NCI-H1417 treated with DMSO at 0.1 percent for 48 hours (cell line): ENCODE measurements at places on chromosomes 16 and 17.

DNA sequence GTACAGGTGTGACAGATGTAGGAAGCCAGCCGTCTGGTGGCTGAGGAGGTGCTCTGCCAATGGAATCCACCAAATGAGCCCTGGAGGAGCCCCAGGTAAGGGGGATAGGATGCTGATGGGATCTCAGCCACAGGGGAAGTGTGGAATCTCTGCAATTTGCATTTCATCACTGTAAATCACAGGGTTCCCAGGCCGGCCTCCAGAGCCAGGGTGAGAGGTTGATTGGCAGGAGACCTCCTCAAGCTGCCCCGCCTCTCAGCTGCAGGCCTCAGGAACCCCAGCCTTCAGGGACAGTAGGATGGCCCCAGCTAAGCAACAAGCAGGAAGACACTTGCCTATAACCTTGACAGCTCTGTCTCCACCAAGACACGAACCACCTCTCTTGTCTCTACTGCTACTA lies 39.4 kb downstream of the RTN4RL1 start:
- no peak for DNase-seq

DNA sequence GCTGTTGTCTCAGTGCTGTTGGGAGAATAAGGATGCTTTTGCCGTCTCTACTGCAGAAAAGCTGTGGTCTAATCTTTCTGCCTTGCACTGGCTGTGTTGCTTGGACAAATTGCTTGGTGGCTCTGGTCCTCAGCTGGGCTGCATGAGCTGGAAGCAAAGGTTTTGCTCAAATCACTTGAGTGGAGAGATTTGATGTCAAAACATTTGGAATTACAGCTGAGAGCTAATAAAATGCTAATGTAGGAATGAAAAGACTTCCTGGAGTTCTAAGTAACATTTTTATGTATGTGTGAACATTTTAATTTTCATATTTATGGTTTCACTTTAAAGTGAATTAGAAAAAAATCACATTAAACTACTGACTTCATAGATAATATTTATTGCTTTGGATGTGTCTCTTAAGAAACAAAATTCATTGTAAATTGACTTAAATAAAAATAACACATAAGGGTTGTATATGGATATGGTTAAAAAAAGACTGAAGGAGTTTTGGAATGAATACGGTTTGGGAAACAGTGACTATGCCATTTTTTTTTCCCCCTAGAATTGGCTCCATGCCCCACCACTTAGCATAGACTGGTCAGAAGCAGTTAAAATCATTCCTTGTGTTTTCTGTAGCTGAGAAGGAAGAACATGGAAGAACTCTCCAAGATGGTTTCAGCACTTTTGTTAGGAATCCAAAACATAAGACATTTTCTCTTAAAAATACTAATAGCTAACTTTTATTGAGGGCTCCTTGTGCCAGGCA lies 39.2 kb upstream of the FAM20A start:
- no peak for DNase-seq

DNA sequence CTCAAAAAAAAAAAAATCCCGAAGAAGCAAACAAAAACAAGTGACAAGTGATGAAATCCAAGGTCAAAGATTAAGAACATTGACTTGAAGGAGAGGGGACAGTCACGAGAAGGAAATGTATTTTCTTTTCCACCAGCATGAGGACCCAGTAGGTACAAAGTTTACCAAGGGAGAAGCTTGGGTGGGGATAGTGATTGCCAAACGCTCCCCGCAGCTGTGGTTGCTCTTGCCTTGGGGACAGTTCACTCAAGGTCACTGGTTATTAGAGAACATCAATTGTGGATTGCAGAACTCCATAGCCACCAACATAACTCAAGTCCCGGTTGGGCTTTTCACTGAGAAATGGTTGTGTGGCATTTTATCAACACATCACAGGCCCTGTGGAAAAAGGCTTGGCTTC lies 27.0 kb downstream of the RSL1D1 start:
- no peak for DNase-seq

GRCh38 chr17:61848247-61848646 lies 15.1 kb downstream of the BRIP1 start:
- DNase-seq: no peak

- no peak for DNase-seq
Measured at GRCh38 chr17:260031-260791, 78.8 kb upstream of the DOC2B start.

DNA sequence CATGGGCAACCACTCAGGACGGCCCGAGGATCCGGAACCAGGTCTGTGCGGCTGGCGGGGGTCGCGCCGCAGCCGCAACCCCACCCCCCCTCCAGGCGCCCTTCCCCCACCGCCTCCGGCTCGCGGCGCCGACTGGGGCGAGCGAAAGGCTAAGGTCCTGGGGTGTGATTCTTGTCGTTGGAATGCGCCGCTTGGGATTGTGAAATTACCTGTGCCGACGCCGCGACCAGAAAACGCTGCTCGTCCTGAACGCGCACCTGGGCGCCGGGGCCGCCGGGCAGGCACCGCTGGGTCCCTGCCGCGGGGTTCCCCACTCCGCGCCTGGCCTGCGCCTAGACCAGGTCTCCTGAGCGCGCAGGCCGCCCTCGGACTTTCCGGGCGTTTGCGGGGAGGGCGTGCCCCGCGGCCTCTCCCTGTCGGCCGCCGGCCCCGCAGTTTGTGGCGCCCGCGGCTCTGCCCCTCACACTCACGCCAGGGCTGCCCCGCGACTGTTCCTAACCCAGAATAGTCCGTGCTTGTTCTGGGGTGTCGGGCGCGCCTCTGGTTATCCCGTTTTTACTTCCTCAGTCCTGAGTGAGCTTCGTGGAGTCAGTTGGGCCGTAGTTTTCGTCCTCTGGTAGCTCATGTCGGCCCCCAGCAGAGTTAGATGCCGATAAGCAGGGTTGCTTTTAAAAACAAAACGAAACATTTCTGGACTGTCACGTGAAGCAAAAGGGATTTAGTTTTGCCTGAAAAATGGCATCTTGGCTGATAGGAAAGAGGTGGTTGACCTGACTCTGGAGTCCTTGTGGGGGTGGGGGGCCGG lies 147.2 kb downstream of the SPECC1 start:
- DNase-seq: no peak

DNA sequence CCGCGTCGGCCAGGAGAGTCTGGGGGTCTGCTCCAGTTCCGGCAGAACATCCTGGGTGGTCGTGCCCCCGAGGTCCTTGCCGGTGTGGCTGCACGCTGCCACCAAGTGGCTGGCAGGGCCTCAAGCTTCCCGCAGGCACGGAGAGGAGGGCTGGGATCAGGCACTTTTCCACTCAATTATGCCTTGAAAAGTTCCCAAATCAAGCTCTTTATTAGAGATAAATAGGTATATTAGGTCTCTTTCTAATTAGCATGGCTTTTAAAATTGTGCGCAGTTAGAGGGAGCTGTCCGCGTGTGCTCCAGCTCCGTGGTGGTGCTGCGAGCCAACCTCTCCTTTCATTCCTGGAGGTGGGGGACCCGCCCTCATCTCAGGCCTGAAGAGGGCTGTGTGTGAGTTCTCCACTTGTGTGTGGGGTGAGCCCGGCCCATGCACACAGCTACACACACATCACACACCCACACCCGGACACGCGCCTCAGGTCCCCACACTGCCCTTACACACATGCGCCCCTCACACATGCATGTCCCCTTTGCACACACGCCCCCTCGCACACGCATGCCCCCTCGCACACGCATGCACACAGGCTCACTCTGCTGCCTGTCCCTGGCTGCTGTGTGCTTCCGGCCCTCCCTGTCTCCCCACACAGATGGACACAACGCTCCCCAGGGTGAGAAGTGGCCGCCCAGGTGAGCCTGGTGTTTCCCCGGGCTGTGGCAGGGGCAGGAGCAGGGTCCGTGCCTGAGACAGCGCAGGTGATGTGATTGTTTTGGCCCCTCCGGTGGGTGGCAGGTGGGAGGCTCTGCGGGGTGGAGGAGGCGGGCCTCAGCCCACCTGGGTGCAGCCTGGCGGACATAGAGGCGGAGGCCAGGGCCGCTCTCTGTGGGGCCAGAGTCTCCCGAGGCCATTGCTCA lies 28.8 kb downstream of the CACNA1H start:
- no peak for DNase-seq

DNA sequence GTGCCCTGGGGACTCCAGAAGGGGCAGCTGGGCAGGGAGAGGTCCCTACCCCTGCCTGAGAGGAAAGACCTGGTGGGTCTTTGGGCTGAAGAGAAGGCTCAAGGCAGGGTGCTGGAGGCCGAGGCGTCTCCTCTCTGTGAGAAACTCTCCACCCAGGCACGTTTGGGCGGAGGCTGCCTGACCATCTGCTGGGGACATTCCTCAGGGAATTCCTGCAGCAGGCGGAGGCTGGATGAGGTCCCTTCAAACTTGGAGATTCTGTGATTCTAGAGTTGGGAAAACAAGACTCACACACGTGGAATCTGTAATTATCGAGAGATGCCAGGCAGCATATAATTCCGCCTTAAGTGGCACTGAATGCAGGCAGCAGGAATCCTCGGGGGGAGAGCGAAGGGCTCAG lies 21.1 kb upstream of the PHF12 start:
- no peak for DNase-seq

GRCh38 chr17:4610162-4610561 lies 25.8 kb downstream of the SMTNL2 start:
- no peak for DNase-seq

DNA sequence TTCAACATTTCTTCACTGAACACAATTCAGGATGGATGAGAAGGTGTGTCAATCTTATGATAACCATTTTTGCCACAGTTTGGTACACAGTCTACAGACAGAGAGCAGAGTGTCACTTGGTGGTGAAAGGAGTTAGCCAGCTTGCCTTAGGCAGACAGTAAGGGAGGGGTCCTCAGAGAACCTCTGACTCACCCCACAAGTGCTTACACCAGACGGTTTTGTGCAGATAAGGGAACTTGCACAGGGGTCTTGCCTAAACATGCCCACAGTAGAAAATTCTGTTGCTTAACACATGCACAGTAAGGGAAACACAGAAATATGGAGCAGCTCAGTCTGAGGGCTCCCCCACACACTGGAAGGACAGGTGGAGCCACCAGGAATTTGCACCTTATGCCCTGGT lies 204.5 kb upstream of the CDH8 start:
- no peak for DNase-seq

GRCh38 chr16:87583453-87584131 lies 18.7 kb upstream of the JPH3 start:
- no peak for DNase-seq

GRCh38 chr16:21100447-21100846 lies 50.2 kb downstream of the DNAH3 start:
- no peak for DNase-seq

- no peak for DNase-seq
Measured at GRCh38 chr17:64345689-64346376, 44.8 kb downstream of the PECAM1 start.

DNA sequence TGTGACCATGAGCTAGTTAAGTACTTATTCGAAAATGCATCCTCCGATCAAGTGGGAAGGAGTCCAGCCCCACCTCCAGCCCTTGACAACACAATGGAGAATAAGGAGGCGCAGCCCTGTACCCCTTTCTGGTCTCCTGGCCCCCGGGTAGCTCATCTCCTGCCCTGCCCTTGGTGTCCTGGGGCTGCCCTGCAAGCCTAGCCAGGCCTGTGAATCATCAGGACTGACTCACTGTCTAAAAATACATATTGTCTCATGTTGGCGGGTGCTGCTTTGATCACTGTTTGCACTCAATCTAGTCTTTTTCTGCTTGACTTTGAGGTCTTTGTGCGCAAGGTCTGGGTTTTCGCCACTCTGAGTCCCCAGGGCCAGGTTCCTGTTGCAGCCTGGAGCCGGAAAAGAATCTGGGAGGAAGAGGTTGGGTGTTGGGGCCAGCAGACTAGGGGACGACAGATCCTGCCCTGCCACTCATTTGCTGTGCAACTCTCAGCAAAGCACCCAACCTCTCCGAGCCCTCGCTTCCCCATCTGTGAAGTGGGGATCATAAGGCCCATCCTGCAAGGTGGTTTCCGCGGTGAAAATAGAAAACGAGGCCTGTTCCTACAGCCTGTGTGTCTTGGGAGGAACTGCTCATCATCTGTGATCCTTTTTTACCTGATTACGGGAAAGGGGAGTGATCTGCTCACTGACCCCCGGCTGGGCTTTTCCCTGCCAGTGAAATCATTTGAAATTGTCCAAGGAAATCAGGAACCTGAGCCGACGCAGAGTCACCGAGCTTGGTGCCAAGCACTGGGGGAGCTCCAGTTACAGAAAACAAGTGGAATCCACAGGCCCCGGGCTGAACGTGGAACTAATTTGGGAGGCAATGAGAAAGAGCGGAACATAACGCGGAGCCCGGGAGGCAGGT lies 230.4 kb downstream of the PARN start:
- DNase-seq: no peak

DNA sequence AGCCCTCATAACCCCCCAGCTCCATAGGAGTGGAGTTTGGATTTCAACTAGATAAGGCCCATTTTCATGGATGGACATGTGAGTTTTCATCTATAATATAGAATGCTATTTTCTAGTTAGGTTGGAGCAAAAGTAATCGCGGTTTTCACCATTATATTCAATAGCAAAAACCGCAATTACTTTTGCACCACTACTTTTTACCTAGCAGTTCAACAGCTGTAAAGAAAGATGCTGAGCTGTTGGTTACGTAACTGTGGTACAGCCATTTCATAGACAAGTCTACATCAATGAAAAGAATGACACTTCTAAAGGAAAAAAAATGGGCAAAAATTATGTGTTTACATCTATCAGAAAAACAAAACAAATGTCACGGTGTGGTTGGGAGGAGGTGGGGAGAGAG lies 507.7 kb downstream of the MAF start:
- DNase-seq: no peak

DNA sequence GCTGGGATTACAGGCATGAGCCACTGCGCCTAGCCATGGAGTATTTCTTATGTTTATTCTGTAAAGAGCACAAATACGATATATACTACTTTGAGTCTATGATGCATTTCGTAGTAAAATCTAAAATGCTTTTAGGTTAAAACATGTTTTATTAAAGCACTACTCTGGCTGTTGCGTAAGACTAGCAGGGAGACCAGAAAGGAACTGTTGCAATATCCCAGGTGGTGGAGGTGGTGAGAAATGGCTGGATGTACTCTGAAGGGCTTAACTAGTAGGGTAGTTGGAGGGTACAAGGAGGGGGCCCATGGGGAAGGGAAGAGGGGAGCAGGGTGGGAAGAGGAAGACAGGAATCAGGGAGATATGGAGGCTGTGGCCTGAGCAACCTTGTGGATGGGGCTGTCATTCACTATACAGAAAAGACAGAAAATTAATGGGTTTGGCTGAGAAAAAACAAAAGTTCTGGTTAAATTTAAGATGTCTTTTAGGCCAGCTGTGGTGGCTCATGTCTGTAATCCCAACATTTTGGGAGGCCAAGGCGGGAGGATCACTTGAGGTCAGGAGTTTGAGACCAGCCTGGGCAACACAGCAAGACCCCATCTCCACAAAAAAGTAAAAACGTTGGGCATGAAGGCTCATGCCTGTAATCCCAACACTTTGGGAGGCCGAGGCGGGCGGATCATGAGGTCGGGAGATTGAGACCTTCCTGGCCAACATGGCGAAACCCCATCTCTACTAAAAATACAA lies 35.8 kb downstream of the ST3GAL2 start:
- no peak for DNase-seq

- no peak for DNase-seq
Measured at GRCh38 chr16:68411086-68411485, 37.2 kb downstream of the SMPD3 start.

DNA sequence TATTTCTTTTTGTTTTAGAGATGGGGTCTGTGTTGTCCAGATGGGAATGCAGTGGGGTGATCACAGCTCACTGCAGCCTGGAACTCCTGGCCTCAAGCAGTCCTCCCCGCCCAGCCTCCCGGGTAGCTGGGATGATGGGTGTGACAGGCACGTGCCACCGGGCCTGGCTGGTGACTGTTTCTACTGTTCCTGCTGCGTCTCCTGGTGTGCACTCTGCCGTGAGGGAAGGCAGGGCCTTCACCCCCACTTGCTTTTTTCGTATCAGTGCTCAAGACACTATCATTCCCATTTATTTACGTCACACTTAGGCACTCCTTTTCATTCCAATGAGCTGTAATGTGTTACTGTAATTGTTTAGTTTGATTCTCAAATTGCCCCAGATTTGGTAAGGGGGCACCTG lies 25.3 kb upstream of the PVALEF start:
- no peak for DNase-seq
